H7 (cell line): ENCODE measurements at places on chromosomes 6 and 20. TPM values are rescaled to one million over a fixed set of nuclear protein-coding genes. Genes with fewer than 3 reads are reported as not detected.

Gene MMP24
- 14.8 and 21.1 TPM in 2 replicates for total RNA-seq

GRCh38 chr6:144063744-144064401, 31.5 kb downstream of the SF3B5 start:
- peak; percentile 89 for DNase-seq

DNA sequence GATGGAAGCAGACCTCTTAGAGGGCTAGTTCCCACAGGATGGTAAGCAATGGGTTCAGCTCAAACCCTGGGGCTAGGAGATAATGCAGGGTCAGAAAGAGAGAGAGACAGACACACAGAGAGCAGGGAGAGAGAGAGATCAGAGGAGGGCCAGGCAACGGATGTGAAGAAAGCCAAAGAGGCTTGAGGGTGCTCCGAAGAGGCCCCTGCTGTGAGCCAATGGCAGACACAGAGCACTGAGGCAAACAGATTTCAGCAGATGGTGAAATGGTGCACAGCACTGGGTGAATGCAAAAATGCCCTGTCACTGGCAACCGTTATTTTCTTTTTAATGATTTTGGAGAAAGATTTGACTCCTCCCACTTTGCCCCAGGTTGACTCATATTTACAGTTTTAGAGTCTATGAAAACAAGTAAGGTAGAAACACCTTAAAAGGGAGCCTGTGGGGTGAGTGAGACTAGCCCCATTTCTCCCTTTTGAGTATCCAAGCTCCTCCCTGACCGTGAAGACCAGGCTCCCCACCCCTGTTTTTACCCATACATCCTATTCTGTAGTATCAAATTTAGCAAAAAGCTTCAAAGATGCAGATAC, 840 bp downstream of the DEFB132 start:
- DNase-seq, result no peak

DNA sequence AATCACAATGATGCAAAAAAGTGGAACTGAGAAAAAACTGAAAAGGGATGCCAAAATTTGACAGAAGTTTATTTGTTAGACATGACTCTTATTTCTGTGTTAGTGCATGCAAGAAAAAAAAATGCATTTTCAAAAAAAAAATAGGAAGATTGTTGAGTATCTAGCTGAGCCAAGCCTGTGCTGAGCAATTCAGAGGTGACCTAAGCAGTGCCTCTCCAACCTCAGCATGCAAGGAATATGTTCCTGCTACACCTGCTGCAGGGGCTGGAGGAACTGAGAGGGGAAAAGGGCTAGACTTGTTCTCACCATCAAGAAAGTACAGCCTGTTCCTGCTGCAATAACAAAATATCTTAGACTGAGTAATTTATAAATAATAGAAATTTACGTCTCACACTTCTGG, 24.0 kb downstream of the BPIFA2 start:
- DNase-seq, result no peak

DNA sequence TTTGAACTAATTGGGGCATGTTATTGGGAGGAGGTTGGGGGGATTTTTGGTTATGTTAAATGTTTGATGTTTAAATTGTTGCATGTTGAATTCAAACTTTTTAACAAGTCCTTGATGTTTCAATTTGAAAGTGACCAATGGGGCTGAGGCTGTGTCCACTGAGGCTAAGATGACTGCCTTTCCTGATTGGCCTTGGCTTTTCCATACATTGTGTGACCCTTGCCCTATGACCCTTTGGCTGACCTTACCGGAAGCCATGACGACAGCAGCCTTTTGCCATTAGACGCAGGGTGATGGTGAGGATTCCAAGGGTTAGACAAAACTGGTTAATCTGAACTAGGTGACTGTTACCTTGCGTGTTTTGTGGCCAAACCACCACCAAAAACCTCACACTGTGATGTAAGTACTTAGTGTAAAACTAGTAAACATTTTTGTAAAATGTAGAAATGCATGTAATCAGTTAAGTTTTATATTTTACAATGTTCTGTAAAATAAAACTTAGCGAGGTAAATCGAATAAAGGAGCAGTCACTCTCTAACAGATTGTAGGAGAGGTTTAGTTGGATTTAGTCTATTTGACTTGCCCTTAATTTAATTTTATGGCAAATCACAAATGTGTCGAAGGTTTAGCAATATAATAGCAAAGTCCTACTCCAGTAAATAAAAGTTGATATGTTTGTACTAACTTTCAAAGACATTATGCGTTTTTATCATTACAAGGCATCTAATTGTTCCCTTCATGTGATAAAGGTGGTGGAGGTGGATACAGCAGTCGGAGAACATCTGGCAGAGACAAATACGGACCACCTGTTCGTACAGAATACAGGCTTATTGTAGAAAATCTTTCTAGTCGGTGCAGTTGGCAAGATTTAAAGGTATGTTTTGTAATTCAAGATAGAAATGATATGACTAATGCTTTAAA, 1.6 kb downstream of the SRSF6 start:
- DNase-seq, result no peak

Gene ARMC2
- 1.3 and 2.6 TPM in 2 replicates for total RNA-seq

Gene CD109
- 1.3 and 1.4 TPM in 2 replicates for total RNA-seq
